Hippocampal formation (tissue), 2 donors: ENCODE measurements at places on chromosomes 12 and 14.
A peak's percentile ranks its signal among the peaks of the same experiment; 100 is the strongest.

DNA sequence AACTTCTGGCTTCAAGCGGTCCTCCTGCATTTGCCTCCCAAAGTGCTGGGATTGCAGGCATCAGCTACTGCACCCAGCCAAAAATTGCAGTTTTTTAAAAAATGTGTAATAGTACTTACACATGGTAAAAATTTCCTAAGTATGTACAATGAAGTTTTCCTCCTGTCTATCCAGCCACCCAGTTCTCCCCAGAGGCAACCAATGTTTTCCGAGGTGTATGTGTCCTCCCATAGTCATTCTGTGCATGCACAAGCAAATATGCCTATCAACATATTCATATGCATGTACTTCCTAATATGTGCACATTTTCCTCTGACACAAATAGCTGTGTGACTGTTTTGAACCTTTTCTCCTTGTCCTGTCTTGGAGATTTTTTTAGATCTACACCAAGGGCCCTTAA, 195.0 kb downstream of the SLC5A8 start:
- DNase-seq, result no peak

GRCh38 chr14:103030741-103031565, 26.4 kb downstream of the CDC42BPB start:
- DNase-seq, result no peak

DNA sequence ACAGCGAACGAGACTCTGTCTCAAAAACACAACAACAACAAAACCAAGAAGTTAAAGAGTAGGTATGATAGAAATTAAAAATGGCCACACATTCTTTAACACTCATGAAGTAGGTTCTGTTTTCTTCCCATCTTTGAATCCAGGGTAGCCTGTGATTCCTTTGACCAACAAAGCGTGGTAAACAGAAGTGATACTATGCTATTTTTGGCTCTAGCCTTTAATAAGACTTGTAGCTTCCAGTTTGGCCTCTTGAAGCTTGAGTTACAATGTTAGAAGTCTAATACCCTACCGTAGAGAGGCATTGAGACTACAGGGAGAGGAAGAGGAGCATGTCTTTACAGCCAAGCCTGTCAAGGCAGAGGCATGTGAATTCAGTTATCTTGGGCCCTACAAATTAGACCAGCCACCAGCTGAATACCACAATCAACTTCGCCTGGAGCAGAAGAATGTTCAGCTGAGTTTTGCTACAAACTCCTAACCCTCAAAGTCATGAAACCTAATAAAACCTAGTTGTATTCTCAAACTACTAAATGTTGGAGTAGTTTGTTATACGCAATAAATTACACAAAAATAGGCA, 4.9 kb upstream of the NEMF start:
- DNase-seq, result no peak

- DNase-seq, result no peak
Measured at GRCh38 chr12:93234641-93235040, 143.1 kb upstream of the NUDT4 start.

DNA sequence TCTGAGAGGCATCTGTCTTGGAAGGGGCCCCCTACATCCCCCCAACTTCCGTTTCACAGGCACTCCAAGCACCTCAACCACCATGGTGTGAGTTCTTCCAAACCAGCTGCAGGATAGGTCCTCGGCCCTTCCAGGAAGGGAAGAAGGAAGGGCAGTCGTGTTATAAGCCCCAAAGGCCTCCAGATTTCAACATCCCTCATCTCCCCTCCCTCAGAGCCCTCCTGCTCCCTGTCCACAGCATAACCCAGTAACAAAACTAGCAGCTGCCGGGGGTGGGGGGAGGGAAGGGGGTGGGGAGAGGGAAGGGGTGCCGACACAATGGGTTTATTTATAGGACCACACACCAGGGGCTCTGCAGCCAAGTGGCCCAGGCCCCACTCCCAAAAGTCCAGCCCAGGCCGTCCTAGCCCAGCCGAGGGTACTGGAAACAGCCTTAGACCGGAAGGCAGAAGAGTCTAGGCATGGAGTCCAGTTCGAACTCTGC, 18.3 kb downstream of the NCKAP5L start:
- DNase-seq, result peak; percentile 25

GRCh38 chr14:64760916-64761315, 56.7 kb downstream of the PLEKHG3 start:
- DNase-seq, result no peak

DNA sequence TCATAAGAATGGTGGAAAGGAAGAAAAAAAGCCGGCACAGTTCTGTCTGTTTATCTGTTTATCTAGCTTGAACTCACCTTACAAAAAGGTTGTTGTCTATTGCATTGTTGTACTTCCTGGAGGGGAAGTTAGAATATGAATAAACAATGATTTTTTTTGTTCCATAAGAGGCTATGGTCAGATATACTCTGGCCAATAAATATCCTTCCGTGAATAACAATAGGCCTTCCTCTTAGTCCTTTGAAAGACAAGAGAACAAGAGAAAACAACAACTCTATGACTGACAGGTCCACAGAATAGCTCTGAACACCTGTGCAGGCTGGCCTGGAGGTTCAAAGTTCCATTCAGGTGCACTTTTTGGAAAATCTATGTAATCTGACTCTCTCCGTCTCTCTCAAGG, 192.8 kb upstream of the KRR1 start:
- no peak for DNase-seq

DNA sequence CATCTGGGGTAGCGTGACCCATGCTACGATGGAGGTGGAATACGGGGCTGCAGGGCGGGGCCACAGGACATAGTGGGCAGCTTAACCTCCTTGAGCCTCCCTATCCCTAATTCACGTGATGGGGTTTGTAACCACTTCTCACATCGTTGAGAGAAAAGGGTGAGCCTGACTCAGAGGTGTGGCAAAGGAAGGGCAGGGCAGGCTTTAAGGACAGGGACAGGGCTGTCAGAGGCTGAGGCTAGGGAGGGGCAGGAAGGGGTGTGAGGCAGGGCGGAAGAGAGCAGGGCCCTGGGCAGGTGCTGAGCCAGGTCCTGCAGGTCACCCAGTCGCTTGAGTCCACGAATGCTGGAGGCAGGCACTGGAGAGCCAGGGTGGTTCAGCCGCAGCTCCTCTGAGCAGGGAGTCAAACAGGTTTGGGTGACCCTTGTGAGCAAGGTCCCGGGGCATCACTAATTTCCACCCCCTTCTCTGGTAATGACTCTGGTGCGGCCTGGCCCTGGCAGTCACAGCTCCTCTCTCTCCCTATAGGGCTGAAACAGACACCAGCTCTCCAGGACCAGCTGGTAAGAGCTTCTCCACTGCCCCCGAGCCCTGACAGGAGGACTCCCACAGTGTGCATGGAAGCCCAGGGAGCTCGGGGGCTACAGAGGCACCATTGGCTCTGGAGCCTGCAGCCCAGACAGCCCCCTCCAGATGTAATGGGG, 7.5 kb upstream of the AQP2 start:
- no peak for DNase-seq

GRCh38 chr14:73804636-73805035, 47.0 kb upstream of the PTGR2 start:
- no peak for DNase-seq

DNA sequence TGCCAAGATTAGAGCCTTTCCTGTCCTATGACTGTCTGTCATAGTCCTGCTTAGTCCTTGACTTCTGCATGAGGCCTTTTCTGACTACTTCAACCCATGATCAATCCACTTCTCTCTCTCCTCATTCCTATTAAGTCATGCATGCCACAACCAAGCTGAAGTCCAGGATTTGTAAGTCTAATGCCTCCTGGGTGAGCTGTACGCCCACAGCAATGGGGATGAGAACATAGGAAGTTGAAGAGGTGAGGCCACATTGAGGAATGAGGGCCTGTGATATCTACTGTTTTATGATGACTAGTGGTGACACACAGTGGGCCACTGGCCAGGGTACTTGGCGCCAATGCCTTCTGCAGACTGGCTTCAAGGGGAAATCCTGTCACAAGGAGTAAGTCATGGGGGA, 994.1 kb upstream of the TMEM132C start:
- no peak for DNase-seq

- no peak for DNase-seq
Measured at GRCh38 chr14:32080001-32080510, 3.0 kb downstream of the ARHGAP5 start.

- no peak for DNase-seq
Measured at GRCh38 chr14:71863766-71864165, 68.5 kb upstream of the RGS6 start.

GRCh38 chr12:62006076-62006732, 254.0 kb upstream of the USP15 start:
- DNase-seq, result no peak

- DNase-seq, result no peak
Measured at GRCh38 chr14:76118594-76118993, 33.1 kb upstream of the GPATCH2L start.

DNA sequence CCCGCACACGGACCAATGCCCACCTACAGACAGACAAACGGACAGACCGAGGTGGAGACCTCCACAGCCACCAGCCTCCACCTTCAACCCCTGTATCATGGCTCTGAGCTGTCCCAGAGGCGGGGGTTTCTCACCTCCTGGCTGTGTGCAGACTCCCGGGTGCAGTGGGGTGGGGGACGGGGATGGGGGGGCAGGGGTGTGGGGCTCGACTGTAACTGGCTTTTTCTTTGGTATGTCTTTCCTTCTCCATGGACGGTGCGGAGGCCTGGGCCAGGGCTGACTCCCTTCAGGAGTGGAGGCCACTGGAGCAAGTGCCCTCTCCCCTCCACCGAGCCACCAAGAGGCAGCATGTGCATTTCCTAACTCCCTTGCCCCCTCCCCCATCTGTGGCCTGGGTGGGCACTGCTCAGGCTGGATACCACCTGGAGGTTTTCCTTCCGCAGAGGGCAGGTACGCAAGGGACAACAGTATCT, 122.6 kb downstream of the ESRRB start:
- DNase-seq, result no peak

GRCh38 chr14:92726135-92726932, 22.1 kb downstream of the LGMN start:
- no peak for DNase-seq

DNA sequence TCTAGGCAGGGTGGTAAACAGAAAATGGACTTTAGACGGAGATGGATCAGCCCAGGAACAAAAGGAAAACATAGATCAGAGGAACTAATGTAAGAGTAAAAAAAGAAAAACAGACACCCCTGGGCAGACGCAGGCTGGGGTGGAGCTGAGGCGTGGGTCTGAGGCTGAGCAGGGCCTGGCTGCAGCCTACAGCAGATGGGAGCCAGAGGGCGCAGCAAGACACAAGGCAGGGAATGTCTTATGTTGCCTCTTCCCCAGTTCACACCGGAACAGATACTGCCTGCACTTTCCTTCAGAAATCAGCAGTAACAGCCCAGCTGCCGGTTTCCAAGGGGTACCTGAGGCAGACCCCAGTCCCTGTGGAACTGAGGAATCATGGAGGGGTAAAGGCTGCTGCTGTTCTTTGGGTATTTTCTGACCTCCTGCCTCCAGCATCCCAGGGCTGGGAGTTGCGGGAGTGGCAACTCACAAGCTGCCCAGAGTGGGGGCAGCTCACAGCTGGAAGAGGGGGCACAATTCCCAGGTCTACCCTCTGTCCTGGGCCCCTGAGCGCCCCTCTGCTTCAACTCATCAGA, 9.8 kb downstream of the ZNF605 start:
- no peak for DNase-seq

GRCh38 chr12:14514946-14515345, 52.7 kb downstream of the PLBD1 start:
- DNase-seq, result no peak

GRCh38 chr12:130480887-130481286, 143.2 kb downstream of the PIWIL1 start:
- DNase-seq, result no peak

- peak; percentile 14 for DNase-seq
Measured at GRCh38 chr12:10771132-10771733, 31.2 kb downstream of the TAS2R7 start.

DNA sequence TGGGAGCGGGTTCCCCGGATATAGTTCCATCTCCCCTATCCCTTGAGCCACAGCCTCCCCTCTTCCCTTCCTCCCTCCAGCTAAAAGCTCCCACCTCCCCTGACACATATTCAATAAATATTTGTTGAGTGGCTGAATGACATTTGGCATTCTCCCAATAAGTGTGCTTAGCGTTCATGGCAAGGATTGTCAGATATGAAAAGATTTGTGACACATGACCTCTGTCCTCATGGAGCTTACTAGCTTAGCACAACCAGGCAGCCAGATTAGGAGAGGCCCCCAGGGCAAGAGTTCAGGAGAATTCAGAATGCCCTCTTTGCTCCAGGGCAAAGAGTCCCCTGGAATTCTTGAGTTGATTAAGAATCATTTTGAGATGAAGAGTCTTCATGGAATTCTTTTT, 22.5 kb upstream of the SLC6A12 start:
- DNase-seq, result no peak

DNA sequence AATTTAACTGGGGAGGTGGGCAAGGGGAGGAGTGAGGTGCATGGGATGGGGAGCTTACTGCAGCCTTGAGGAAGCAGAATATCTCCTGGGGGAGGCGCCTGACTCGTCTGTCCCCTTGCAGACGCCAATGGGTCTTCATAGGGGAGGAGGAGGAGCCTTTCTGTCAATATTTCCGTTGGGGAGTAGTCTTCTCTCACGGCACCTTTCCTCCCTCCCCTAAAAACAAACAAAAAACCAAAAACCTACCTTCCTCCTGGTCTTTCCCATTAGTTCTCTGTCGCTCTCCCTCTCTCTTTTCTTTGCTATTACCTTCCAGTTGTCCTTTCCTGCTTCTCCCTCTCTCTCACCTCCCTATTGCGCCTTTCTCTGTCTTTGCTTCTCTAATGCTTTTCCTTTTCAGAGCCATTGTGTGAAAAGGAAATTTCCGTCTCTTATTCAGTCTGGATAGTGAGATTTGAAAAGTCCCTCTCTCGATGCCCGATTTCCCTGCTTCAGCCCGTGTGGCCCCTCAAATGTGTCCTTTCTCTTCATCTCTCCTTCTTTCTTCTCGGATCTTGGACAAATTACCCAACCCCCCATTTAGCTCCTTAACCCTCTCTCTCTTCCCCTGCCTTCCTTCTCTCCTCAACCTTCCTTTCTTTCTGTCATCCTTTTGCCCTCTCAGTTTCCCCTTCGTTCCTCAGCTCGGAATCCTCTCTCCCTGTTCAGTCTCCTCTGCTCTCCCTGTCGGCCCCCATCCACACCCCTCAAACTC, 5.9 kb downstream of the GPR84 start:
- DNase-seq, result no peak

DNA sequence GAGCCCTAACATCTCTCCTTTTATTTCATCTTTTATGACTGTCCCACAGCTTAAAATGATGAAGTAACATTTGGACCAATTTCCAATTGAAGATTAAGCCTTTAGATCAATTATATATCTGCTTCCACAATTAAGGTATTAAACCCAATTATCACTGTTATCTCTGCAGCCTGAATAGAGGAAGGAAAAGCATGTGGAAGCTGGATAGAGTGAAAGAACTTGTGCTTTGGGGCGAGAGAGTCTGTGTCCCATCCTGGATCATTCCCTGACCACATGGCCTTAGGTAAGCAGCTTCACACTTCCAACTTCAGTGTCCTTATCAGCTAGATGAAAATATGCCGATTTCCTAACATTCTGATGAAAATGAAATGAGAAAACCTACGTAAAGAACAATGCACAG, 61.4 kb upstream of the TSPAN8 start:
- no peak for DNase-seq

DNA sequence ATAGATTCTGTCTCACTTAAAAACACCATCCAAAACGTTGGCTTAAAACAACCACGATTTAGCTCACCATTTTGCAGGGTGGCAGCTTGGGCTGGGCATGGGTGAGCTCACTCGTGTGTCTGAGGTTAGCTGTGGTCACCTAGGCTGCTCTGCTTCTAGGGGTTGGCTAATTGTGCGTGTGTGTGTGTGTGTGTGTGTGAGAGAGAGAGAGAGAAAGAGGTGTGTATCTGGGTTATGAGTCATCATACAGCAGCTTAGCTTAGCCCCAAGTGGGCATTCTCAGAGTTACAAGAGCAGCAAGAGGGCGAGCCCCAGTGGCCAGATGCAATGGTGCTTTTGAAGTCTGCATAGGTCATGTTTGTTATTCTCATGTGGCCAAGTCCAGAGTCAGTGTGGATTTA, 6.0 kb downstream of the FBXW8 start:
- no peak for DNase-seq
